Kidney epithelial cell (primary cell): ENCODE measurements at places on chromosomes 13 and 19. TPM values are rescaled to one million over a fixed set of nuclear protein-coding genes. Genes with fewer than 3 reads are reported as not detected.

Gene SPTBN4
- total RNA-seq, result 0.96 and 2.4 TPM in 2 replicates

Gene SCN1B
- total RNA-seq, result 1.6 and 1.8 TPM in 2 replicates

Gene FCER2
- not detected in 2 replicates for total RNA-seq

Gene IZUMO2
- total RNA-seq, result not detected in 2 replicates

Gene ZNF112
- total RNA-seq, result 3.6 and 7.6 TPM in 2 replicates

Gene FGF14
- total RNA-seq, result under 0.01 TPM in 1 of 2 replicates, not detected in the other
